Gastrocnemius medialis (tissue), 4 donors: ENCODE measurements at places on chromosomes 2 and 18. TPM values are rescaled to one million over a fixed set of nuclear protein-coding genes. Genes with fewer than 3 reads are reported as not detected.

- no peak overlapping the region for H3K27ac ChIP-seq
- no peaks in the 10 kb centered on the region for H3K4me1 ChIP-seq
- no peak overlapping the region for H3K4me3 ChIP-seq
- no peaks in the 10 kb centered on the region for H3K27me3 ChIP-seq
- no peaks in the 10 kb centered on the region for H3K36me3 ChIP-seq
Observed at GRCh38 chr2:241456546-241456945, 51.8 kb downstream of the STK25 start.

GRCh38 chr2:121058852-121059558 is 226.0 kb downstream of the TFCP2L1 start:
- no peaks in the 10 kb centered on the region for H3K36me3 ChIP-seq
- H3K4me3 ChIP-seq = no peak overlapping the region
- H3K27ac ChIP-seq = no peak overlapping the region

DNA sequence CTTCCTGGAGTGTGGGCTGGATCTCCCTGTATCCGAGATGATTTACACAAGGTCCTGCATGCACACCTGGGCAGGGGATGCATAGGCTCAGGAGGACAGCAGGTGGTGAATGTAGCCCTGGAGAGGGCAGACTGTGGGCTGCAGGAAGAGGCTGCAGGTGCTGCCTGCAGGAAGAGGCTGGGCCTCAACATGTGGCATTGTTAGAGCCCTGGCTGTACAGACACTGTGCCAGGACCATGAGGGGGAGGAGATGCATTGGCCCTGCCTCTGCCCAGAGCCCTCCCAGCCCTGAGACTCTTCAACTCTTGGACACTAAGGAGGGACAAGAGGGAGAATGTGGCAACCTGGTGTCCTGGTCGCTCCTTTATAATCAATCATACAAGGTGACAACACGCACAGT is 392.8 kb downstream of the TNS1 start:
- no peak overlapping the region for H3K4me3 ChIP-seq
- no peaks in the 10 kb centered on the region for H3K27me3 ChIP-seq
- peaks cover 8% of the 10 kb centered on the region for H3K4me1 ChIP-seq

IL36B gene
- total RNA-seq = not detected

BABAM2 gene
- total RNA-seq = 57.2 TPM

DNA sequence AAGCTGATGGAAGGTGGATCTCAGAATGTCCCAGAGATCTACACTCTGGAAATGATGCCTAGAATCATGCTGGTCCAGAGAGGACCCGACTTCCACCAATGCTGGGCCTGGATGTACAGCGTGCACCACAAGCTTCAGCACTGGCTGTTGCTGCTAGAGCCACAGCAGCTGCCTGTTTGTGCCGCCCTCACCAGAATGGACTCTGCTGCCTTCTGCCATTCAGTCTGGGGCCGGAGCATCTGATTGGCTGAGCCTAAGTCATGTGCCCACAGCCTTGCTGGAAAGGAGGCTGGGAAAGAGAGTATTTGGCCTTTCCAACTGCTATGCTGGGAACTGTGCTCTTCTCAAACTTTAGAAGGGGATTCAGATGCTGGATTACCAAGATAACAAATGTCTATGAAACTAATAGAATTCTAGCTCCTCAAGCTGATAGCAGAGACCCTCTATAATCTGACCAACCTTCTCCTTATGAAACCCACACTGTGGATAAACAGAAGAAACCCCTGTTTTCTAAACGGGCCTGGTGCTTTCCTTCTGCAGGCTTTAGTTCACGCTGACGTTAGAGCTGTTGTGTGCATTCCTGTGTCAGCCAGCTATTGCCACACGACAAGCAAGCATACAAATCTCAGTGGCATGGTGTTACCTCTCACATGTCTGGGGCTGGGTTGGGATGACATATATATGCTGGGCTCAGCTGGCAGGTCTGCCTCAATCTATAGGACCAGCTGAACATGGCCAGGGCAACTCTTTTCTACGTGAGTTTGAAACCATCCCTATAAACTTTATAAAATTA is 4.1 kb upstream of the LOXHD1 start:
- no peaks in the 10 kb centered on the region for H3K36me3 ChIP-seq
- no peaks in the 10 kb centered on the region for H3K4me1 ChIP-seq
- DNase-seq = no peak
- no peak overlapping the region for H3K4me3 ChIP-seq

DNA sequence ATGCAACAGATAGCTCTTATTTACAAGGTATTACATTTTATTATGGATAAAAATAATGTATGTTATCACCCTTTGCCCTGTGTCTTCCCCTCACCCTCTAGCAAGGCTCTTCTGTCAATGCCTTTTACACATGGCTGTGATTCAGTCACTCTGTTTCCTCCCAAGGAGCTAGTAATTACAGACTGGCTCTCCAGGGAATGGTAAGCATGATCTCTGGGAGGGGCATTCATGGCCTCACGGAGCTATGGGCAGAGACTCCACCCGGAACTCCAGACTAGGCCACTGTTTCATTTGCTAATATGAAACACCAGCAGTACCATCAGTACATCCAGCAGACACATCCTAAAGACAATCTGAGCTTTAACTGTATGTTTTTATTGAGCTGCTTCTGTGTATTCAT is 410.9 kb upstream of the CYRIA start:
- H3K27ac ChIP-seq = no peak overlapping the region
- H3K4me1 ChIP-seq = no peaks in the 10 kb centered on the region
- no peak overlapping the region for H3K4me3 ChIP-seq
- DNase-seq = no peak
- H3K27me3 ChIP-seq = no peaks in the 10 kb centered on the region

SMAD4 gene
- 148 TPM for total RNA-seq

EIPR1 gene
- 23.2 TPM for total RNA-seq
